Uterus (tissue), 4 donors: ENCODE measurements at places on chromosomes 16 and 17. TPM values are rescaled to one million over a fixed set of nuclear protein-coding genes. Genes with fewer than 3 reads are reported as not detected.
A peak's percentile ranks its signal among the peaks of the same experiment; 100 is the strongest.

DNA sequence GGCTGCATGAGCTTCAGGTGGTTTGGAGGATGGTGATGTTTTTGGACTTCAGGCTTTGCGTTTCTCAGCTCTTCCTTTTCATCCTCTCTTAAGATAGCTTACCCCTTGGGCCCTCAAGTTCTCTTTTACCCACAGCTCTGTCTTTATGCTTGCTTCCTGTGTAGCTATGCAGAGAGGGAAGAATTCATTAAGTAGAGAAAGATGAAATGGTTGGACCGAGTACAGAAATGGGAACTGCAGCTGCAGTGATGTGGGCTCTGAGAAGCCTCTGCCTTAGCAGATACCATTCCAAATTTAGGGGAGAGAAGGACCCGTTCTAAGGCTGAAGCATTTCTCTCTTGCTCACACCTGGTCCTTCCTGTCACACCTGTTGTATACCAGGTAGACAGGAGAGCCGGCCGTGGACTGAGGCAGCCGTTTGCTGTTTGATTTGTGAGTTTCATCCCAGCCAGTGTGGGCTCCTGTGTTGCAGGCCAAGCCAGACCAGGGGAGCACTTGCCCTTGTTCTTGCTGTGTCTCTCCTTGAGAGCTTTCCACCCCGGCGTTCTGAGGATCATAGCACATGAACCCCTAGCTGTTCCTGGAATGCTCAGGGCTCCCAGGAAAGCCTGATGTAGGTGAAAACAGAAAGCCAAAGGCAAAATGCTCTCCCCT is 392.7 kb downstream of the CPPED1 start:
- no peaks in the 10 kb centered on the region for H3K36me3 ChIP-seq
- H3K27ac ChIP-seq, result no peak overlapping the region
- H3K4me3 ChIP-seq, result no peak overlapping the region
- H3K27me3 ChIP-seq, result no peaks in the 10 kb centered on the region

GRCh38 chr16:54193665-54194333 is 92.8 kb downstream of the IRX3 start:
- peak overlapping the region; percentile 58 for H3K27ac ChIP-seq
- no peaks in the 10 kb centered on the region for H3K36me3 ChIP-seq
- H3K4me3 ChIP-seq, result peak overlapping the region; percentile 1
- H3K27me3 ChIP-seq, result no peaks in the 10 kb centered on the region
- DNase-seq, result peak; percentile 43

GRCh38 chr17:49484588-49484987 is 10.5 kb upstream of the NGFR start:
- no peak for DNase-seq
- no peak overlapping the region for H3K4me3 ChIP-seq
- H3K27ac ChIP-seq, result no peak overlapping the region
- H3K27me3 ChIP-seq, result no peaks in the 10 kb centered on the region

DNA sequence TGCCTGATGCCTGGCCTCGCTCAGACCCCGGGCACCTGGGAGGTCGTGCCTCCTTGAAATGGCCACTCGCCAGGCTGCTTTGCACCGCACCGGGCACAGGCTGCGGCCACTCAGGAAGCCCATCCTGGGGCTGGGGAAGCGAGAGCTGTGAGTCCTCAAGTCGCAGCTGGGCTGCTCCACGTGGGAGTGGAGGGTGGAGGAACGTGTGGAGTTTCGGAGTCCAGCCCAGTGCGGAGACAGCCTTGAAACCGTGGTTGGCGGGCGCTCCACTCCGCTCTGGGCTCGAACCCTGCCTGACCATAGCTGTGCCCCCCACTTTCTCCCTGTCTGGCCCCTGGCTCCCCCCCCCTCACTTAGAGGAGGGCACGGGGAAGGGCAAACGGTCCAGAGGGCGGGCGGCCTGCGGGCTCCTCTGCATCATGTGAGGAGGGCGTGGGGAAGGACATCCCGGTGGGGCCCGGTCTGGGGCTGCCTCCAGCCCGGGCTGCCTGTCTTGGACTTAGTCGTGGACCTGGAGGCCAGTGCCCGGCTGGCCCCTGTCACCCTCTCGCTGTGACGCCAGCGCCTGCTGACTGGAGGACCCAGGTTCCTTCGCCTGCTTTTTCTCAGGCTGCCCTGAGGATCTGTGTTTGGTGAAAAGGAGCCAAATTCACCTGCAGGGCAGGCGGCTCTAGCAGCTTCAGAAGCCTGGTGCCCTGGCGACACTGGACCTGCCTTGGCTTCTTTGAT is 2.5 kb downstream of the UBE2I start:
- no peak for DNase-seq
- H3K36me3 ChIP-seq, result no peaks in the 10 kb centered on the region
- peak overlapping the region; percentile 73 for H3K4me3 ChIP-seq
- H3K4me1 ChIP-seq, result peaks cover 38% of the 10 kb centered on the region
- H3K27ac ChIP-seq, result no peak overlapping the region

LRRC36 gene
- 2.8 TPM for total RNA-seq

APOH gene
- not detected for total RNA-seq

GAS7 gene
- total RNA-seq, result 95.9 TPM
